Esophagus mucosa (tissue), 1 donor: ENCODE measurements at places on chromosomes 3 and 15.

DNA sequence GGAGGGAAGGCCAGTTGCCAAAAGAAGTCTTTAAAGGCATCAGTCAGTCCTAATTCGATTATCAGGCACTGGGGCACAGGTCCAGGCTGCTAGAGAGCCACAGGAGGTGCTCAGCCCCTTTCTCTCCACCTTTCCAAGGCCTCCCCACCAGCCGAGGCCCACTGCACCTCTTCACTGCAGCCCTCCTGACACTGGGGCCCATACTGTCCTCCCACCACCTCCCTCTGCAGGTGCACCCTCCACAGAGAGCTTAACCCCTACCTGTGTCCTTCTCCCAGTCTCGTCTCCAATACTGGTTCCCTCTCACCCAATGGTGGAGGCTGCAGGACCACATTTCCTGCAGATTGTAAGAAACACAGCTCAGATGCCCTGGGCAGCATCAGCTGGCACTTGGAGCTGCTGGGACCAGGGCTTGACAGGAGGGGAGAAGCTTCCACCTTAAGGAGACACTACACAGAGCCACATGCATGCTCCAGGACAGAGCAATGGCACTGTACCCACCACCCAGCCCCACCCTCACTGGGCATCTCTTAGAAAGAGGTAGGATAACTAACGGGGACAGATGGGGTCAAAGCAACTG is 81.6 kb upstream of the PRR20G start:
- no peak for ATAC-seq

DNA sequence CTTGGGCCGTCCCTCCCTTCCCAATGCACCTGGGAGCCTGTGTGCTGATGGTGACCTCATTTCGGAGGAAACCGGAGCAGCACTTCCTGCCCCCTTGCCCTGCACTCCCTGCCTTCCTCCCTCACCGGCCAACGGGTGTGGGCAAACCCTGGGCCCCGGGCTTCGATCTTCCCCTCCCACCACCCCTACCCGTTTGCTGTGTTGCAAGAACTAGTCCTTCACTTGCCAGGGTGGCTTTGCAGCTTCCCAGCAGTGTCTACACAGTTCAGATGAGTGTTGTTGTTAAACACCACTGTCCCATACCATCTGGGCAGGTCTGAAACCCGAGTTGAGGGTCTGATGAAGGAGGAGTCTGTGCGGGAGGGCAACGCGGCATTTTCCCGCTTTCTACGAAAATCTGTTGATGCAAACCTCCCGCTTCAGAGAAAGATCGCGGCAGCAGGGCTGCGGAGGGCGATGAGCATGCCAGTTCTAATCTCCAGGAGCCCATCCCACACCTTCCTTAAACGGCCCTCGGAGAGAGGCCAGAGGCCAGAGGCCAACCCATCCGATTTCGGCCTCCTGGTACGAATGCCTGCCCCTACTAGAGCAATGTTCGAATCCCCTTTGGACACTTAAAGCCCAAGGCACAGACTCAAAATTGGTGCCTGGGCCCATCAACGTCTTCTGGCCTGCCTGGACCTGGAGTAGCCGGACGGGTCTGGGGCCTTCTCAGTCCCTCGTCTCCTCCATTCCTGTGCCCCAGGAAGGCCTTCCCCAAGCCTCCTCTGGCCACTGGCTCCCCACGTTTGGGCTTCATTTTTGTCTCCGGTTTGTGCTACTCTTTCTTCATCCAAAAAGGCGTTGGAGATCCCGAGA is 35.7 kb upstream of the POLG start:
- ATAC-seq = no peak

GRCh38 chr15:81373775-81374395 is at the start of gene TMC3:
TMC3 (minus strand) TSS chr15:81374213; CDS start chr15:81374077, 136 bp downstream.
- no peak for ATAC-seq

GRCh38 chr3:37324850-37325321 is 150.5 kb upstream of the LRRFIP2 start:
- ATAC-seq = no peak
